Endothelial cell of umbilical vein (primary cell): ENCODE measurements at places on chromosomes 11 and 22.
A peak's percentile ranks its signal among the peaks of the same experiment; 100 is the strongest.

DNA sequence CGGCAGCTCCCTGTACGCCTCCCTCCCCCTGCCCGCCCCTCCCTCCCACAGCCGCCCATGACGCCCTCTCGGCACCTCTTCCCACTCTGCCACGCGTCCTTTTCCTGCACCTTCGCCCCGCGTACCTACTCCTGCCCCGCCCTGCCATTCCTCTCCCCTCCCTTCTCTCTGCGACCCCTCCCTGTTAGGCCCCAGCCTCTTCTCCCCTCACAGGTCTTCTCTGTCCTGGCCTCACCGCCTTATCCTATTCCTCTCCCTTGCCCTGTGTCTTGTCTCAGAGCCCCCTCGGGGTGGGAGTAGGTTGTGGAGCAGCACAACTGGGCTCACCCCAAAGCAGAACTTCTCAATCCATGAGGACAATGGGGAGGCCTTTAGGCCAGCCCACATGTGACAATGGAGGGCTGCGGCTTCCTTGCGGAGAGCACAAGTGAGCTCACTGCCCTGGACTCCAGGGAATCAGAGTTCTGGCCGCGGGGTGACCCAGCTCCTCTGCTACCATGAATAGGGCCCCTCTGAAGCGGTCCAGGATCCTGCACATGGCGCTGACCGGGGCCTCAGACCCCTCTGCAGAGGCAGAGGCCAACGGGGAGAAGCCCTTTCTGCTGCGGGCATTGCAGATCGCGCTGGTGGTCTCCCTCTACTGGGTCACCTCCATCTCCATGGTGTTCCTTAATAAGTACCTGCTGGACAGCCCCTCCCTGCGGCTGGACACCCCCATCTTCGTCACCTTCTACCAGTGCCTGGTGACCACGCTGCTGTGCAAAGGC is 539 bp downstream of the SLC35C1 start:
- DNase-seq: peak; percentile 59

DNA sequence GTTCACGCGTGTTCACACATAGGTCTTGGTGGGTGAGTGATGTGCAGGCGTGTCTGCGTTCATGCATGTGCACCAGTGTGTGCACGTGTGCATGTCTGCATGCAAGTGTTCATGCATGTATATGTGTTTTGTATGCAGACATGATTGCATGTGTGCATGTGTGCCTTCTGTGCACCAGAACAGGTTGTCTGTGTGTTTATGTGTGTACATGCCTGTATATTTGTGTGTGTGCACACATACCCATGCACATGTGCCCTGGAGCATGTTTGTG is 4.9 kb downstream of the ZDHHC8 start:
- DNase-seq: no peak

DNA sequence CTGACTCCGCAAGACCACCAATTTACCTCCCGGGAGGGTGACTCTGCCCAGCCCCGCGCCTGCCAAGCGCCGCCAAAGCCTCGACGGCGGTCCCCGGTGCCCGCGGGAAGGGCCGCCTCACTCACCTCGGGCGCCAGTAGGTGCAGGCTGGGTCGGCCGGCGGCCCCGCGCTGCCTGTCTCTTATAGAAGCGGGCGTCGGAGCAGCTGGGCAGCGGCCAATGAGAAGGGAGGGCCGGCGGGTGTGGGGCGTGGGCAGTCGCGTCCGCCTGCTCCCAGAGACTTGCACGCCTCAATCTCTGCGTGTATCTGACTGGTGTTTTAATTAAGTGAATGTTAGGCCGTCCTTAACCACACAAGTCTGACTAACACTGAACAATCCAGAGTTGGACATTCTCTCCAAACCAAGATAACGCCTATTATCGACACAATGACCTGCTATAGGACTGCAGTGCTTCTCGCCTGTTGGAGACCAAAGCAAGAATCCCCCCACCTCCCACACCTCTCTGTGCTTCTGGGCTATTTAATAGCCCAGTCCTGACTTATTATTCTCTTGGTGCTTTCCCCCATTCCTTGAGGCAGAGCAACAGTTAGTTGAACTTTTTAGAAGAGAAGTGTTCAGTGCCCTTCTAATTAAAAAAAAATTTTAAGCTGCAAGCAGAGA is at the start of gene TPH1:
Gene TPH1 (minus strand): TSS at position 154 of the 662 bp plus-strand sequence. CDS start 5,507 bp downstream, outside the sequence.
- DNase-seq: no peak

DNA sequence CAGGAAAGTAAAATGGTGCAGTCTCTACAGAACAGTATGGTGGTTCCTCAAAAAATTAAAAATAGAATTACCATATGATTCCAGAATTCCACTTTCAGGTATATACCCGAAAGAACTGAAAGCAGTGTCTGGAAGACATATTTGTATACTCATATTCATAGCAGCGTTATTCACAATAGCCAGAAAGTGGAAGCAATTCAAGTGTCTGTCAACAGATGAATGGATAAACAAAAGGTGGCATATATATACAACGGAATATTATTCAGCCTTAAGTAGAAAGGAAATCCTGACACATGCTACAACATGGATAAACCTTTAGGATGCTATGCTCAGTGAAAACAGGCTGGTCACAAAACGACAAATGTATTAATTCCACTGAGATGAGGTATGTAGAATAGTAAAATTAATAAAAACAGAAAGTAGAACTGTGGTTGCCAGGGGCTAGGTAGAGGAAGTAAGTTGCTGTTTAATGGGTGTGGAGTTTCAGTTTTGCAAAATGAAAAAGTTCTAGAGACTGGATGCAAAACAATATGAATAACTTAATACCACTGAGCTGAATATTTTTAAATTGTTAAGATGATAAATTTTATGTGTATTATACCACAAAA is 14.5 kb downstream of the SAA1 start:
- no peak for DNase-seq
